ENCODE measurements at places on chromosomes 3 and 15.

GRCh38 chr3:115388811-115389210, 234.5 kb upstream of the GAP43 start:
- no peak for DNase-seq

GRCh38 chr3:71069797-71070196, 513.7 kb downstream of the FOXP1 start:
- DNase-seq, result no peak

DNA sequence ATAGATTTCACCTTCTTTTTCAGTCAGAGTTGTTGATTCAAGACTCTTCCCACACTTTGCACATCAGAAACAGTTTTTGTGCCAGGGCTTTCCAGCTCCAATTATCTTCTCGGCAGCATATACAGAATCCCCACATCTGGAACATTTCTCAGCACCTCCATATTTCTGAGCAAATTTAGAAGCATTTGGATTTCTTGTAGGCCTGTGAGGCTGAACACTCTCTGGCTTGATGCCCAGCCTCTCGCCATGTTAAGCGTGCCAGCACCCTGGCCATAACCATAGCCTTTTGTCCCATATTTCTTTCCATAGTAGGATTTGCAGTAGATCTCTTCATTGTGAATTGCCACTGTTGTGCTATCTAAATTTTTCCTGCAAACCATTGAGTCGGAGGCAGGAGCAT, 28.3 kb downstream of the CD80 start:
- DNase-seq, result no peak

DNA sequence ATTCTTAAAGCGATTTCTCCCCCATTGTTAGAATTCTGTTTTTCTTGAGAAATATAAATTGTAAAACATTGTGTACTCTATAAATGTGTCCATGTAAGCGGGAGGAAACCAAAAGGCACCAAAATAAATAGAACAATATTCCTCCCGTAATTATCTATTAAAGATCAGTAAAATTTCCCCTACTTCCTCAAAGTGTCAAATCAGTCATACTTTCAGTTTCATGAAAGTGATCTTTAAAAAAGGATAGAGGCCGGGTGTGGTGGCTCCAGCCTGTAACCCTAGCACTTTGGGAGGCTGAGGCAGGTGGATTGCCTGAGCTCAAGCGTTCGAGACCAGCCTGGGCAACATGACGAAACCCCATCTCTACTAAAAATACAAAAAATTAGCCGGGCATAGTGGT, 278.9 kb downstream of the MECOM start:
- DNase-seq, result no peak

GRCh38 chr3:191985691-191986090, 524.7 kb downstream of the PYDC2 start:
- no peak for DNase-seq

Measured in omental fat pad (tissue), 4 donors.